ENCODE measurements at places on chromosomes 13 and 19. TPM values are rescaled to one million over a fixed set of nuclear protein-coding genes. Genes with fewer than 3 reads are reported as not detected.

Gene PIK3R2
- 28.8 TPM for total RNA-seq

Gene P2RY11
- total RNA-seq: 1.4 TPM

Gene LENG9
- total RNA-seq: 10.8 TPM

Gene KANK3
- under 0.01 TPM for total RNA-seq

Gene IGFL3
- total RNA-seq: not detected

Gene CIRBP
- total RNA-seq: 104 TPM

Gene GJB6
- total RNA-seq: not detected

Gene CACNG7
- total RNA-seq: not detected

Gene CRX
- total RNA-seq: not detected

Gene KLK12
- total RNA-seq: not detected

Gene SYNGR4
- not detected for total RNA-seq

Gene HCN2
- 0.69 TPM for total RNA-seq

Gene CSNK1A1L
- total RNA-seq: not detected

Gene CEACAM19
- total RNA-seq: 0.33 TPM

Gene OR4F17
- not detected for total RNA-seq

Gene NOVA2
- not detected for total RNA-seq

Gene LGALS13
- total RNA-seq: not detected

Gene SLC5A5
- not detected for total RNA-seq

Gene PLK5
- total RNA-seq: under 0.01 TPM

Gene GIPC1
- total RNA-seq: 151 TPM

Gene FGF22
- total RNA-seq: not detected

Gene MAP1S
- 24.0 TPM for total RNA-seq

Gene KLK3
- not detected for total RNA-seq

Gene POGLUT2
- 14.3 TPM for total RNA-seq

Gene METTL21C
- total RNA-seq: not detected

Gene SULT2A1
- total RNA-seq: not detected

Gene GJB2
- total RNA-seq: not detected

Gene SNRPA
- 26.5 TPM for total RNA-seq

Gene CGB8
- total RNA-seq: not detected

Gene ZSCAN18
- total RNA-seq: 16.0 TPM

Gene ABHD17A
- total RNA-seq: 80.5 TPM

Gene GRIK5
- under 0.01 TPM for total RNA-seq

All from melanocyte of skin (primary cell).